ENCODE measurements at places on chromosomes 6 and 20.

DNA sequence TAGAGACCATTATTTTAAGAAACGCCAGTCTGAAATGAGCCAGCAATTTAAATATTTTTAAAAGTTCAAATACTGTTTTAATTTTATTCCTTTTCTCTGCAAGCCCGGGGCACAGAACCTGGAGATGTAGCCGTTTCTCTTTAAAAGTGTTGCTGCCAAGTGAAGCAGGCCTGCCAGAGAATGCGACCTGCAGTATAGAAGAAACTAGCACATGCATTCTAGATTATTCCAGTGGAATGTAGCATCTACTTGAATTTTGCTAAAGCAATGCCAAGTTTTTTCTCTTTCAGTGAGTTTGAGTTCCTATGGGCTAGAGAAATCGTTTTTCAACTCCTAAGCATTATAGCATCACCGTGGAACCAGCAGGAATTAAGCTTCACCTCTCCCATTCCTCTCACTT lies 101.3 kb downstream of the QRSL1 start:
- DNase-seq = no peak

- DNase-seq = no peak
Observed at GRCh38 chr6:116579143-116579542, 7.8 kb downstream of the RWDD1 start.

DNA sequence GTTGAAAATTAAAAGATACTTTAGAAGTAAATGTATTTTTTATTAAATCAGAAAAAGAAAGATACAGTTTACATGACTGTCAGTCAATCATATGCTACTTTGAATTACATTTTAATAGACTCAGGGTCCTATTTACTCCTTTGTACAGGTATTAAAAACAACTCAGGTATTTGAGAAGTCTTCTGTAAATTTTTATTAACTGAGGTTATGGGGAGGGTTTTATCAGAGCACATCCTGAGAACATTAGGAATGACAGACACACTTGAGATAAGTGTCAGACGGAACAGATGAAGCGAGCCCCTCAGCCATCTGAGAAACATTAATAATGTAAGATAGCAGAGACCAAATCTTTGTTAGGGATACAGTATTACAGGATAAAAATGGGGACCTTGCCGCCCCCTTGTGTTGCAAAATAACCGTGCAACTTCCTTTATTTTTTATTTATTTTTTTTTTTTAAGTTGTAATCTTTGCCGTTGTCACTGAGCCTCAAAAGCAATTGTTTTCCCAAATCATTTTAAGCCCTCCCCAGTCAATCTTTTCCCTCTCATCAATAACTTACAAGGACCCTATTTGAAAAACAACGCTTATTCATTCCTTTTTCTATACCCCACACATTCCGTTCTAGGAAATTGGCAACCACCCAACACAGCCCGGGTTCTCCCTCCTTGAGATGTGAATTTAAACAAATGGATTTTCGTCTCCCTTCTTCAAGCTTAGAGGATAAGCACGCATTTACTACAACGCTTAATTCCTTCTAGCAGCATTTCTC lies 126.7 kb downstream of the BCAS1 start:
- no peak for DNase-seq

DNA sequence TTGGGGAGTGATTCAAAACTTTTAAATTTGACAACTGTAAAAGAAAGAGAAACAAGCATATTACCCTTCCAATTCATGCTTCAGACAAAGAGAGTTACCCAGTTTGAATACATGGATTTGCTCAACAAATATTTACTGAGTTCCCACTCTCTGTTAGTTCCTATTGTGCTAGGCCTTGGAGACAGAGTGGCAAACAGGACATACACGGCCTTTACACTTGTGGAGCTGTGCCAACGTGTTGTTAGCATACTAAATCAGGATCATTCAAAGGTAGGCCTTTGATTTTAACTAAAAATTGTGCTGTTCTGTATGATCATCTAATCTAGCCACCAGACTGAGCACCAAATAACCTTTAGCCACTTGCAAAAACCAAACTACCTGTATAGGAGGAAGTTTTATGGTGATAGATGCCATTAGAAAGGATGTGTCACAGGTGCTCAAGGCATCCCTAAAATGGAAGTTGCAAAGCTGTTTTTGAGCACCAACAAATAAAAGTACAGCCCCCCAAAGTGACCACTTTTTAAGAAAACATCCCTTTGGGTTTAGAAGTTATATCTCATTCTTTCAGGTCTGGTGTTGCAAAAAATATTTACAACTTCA lies 84.5 kb downstream of the CHD6 start:
- DNase-seq = no peak

GRCh38 chr6:99946005-99946404 lies 48.0 kb downstream of the MCHR2 start:
- no peak for DNase-seq

DNA sequence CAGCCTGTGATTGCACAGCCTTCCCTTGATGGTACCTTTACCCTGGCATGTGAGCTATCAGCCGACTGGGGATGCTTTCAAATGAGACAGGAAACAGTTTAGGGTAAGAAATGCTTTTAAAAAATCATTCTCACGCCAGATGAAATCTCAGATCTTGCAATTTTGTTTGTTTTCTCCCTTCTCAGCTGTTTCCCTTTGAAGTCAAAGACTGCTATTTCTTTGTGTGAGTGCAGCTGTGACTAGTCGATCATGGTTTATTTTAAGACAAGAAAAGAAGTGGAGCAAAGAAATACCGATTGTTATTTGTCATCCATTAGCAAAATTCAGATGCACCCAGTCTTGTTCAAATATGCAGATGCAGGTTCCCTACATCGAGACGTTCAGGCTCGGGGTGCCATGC lies 489.7 kb downstream of the QKI start:
- DNase-seq = no peak

Measured in trophoblast cell (in vitro differentiated cells and primary cell).